ENCODE measurements at places on chromosomes 1 and 21.
A peak's percentile ranks its signal among the peaks of the same experiment; 100 is the strongest.

- DNase-seq: peak; percentile 83
Measured at GRCh38 chr1:39922251-39922688, 20.6 kb upstream of the MYCL start.

DNA sequence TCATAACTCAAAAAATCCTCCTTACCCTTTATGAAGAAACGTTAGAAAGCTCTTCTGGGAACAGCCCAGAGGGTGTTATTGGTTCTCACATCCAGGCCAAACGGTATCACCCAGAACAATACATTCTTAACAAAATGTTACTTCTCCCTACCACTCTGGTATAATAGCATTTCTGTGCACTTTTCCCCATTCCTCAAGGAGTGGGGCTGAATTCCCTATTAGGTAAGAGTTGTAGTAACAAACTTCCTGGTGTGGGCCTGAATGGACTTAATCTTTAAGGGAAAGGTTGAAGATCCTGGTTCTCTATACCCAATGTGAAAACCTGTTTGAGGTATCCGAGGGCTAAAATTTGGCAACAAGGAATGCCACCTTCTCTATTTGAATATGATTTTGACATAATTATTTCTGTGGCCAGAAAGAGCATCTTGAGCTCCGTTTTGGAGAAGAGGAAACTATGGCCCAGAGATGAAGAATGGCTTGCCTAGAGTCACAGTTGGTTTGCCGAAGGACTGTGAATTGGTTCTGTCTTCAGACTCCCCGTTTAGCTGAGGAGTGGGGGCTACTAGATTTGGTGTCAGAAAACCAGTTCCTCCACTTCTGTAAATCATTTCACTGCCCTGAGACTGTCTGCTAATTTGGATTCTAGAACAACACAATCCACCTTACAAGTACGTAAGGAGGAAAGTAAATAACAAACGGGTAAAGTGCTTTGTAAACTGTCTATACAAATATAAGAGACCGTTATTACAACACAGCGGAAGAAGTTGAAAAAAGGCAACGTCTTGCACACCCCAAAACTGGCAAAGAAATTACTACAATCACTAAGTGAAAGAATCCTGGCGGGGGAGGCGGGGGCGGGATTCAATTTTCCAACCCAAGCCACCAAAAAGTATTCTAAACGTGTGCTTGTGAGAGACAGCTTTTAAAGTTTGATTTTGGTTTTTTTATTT, 2.3 kb downstream of the ANP32E start:
- DNase-seq: no peak

DNA sequence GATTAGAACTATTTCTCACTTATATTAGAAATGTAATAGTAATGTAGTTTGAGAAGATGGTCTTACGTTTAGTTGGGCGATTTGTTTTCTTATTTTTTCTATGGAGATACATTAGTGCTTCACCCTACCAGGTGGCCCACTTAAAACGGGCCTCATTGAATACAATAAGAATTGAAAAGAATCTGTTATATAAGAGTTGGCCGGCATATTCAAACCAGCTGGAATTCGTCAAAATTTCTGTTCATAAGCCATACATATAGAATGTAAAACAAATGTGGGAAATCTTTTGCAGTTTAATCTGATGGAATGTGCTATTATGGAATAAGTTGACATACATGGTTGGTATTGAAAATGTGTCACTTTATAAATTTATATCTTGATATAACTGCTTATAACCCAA, 96.4 kb upstream of the C1orf105 start:
- no peak for DNase-seq

DNA sequence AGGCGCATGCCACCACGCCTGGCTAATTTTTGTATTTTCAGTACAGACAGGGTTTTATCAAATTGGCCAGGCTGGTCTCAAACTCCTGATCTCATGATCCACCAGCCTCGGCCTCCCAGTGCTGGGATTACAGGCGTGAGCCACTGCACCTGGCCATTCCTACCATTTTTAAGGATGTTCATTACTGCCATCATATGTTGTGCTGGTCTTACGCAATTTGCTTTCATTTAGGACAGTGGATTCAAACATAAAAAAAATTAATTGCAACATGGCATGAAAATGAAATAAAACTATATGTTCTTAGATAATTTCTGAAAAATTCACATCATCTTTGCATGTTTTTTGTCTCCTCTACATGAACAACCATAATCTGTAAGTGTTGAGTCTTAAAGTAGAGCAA, 527.7 kb downstream of the LTN1 start:
- no peak for DNase-seq

DNA sequence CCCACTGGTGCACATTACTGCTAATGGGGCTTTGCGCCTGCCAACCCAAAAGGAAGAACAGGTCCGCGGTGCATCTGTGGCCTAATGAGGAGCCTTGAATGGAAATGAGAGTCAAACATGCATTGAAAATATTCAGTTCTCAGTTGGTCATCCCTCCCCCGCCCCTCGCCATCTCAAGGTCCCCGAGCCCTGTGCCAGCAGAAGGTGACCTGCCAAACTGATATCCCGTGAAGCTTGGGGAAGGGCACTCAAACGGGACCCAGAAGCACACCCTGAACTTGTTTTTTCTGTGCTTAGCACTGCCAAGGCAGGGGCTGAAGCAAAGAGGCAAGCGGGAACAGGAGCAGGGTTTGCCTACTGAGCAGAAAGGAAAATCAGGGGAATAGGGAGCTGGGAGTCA, 67.9 kb upstream of the ZNF648 start:
- DNase-seq: no peak

DNA sequence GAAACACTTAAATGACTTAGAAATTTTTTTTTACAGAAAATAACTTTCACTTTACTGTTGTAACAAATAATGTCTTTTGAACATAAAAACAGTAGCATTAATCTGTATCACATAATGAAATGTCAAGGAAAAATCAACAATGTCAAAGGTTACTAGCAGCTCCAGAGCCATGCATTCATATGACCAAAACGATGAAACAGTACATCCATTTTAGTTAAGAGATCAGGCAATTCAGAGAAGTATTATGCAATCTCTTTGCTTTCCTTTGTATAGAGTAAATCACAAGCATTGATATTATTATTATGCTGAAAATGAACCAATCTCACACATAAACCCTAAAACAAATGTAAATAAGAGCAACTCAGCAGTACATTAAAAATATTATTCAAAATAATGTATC, 748.9 kb downstream of the PLA2G4A start:
- DNase-seq: no peak

DNA sequence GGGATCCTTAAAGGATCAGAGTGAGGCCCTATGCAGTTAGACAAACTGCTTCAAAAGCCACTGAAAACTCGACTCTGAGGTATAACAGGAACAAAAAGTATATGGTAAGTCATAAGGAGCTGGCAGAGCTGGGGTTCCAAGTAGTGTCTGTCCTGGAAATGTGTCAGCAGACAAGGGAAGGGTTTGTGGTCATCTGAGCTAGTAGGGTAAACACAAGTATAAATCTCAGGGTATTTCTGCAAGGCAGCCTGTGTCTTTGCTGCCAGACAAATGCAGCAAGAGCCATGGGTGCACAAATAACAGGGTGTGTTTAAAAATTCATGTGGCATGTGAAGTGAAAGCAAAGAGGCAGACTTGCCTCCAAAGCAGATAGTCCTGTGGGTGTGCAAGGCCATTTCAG, 759.0 kb upstream of the ADAMTS5 start:
- no peak for DNase-seq

DNA sequence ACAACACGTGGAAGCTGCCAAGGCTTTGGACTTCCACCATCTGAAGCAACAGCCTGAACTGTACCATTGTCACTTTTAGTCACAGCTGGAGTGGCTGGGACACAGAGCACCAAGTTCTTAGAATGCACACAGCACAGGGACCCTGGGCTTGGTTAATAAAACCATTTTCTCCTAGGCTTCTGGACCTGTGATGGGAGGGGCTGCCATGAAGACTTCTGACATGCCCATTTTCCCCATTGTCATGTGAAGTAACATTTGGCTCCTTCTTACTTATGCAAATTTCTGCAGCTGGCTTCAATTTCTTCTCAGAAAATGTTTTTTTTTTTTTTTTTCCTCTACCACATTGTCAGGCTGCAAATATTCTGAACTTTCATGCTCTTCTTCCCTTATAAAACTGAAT, 138.6 kb upstream of the BRINP3 start:
- DNase-seq: no peak

DNA sequence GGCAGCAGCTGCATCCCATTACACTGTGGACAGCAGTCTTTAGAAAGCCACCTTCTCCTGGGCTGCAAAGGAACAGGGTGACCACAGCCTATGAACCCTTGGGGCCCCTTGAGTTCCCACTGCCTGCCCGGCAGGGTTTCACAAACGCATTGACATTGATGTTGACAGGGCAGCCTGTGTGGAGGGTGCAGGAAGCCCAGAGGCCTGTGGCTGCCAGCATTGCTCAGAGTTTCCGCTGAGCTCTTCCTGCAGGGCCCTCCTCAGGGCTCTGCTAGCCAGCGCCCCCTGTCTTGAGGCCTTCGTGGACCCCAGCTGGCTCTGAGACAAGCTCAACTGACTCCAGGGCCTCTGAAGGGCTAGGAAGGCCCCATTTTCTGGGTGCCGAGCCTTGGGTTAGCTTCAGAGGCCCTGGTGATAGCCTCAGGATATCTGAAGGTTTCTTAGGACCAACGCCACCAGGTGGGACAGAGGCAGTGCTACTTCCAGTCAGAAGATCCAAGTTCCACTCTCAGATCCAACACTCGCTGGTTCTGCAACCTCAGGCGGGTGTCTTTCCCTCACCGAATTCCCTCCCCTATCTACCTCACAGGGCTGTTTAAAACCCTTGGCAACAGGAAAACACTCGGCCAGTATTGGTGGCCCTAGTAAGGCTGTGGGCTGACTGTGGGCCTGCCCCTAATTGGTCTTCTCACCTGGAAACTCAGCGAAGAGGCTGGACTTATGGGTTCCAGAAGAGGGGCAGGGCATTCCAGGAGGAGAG, 27.2 kb upstream of the EPS8L3 start:
- peak; percentile 62 for DNase-seq

DNA sequence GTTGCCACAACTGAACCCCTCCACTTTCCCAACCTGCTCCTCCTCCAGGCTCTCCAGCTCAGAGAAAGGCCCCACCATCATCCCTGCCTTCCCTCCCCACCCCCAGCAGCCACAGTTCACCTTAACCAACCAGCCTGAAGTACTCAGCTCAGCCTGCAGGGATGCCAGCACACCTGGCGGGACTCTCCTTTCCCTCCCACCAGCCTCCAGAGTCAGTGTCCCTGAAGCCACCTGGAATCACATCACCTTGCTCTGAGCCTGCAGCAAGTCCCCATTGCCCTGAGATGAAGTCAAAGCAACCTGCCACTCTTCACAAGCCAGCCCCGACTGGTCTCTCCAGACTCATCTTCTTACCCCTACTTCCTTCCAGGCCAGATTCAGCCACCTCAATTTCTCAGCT, 26.2 kb upstream of the ZC3H12A start:
- no peak for DNase-seq

DNA sequence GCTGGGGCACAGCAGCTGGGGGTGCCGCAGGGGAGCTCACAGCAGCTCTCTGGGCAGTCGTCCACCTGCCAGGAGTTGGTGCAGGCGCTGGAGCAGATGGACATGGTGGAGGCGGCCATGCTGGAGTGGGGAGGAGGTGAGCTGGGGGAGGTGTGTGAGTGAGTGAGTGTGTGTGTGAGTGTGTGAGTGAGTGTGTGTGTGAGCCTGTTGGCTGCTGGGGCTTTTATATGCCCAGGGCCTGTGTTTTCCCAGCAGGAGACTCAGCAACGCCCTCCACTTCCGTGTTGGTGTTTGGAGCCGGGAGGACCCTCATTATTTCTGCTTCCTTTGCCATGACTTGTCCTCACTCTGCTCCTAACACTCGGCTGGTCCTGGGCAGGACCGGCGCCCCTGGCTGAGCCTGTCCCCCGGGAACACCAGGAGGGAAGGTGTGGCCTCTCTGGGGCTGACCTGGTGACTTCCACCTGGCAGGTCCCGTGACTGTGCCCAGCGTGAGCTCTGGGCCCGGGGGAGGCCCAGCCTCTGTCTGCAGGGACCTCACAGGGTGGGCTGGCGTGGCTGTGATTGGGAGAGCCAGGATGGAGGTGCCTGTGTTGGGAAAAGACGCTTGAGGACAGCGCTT, at the start of gene KRTAP10-2:
Gene KRTAP10-2 (minus strand): TSS at position 166 of the 622 bp plus-strand sequence. CDS start 47 bp downstream, at position 119.
- peak; percentile 45 for DNase-seq

GRCh38 chr1:2506007-2506860, 20.2 kb downstream of the PANK4 start:
- DNase-seq: no peak
